K562 (cell line): ENCODE measurements at places on chromosomes 3 and 15.

- DNase-seq, result peak; percentile 45
Observed at GRCh38 chr3:52682016-52682415, 3.7 kb downstream of the PBRM1 start.

DNA sequence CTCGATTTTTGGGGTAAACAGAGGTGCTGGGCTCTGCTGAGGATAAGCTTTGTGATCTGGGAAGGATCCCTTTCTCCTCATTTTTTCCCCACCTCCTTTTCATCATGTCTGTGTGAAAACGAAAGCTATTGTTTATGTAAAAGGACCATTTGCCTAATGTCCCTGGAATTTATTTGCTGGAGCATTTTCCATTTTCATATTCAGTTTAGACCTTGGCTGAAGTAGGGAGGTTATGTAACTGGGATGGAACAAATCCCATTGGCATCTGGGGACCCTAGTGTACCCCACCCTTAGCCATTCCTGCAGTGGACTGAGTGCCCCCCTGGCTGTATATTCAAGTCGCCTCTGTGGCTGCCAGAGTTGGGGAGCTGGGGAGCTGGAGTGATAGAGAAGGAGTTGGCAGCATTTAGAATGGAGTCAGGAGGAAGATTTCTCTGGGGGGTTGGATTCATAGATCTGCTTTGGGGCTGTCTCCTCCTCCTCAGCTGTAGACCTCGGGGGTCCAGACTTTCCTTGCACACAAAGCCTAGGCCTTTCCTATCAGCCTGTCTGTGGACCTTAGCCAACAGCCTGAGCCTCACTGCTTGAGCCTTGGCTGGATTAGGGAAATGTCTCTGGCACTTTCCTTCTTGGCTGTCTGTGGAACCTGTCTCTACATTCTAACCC, 270.4 kb upstream of the CTDSPL start:
- DNase-seq, result no peak

GRCh38 chr3:190089711-190090110, 31.0 kb downstream of the P3H2 start:
- no peak for DNase-seq

DNA sequence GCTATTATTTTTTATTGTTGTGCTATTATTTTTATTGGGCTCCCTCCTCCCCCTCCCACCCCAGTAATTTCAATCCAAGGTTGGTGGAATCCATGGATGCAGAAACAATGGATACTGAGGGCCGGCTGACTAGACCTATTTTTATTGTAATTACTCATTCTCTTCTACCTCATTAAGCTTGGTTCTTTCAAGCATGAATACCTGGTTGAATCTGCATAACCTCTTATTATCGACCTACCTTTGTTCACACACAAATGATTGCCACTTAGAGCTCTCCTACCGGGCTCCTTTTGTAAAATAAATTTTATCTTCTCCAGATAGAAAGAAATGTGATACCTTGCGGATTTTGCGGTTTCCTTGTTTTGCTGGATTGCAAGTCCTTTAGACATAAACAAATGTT, 31.6 kb downstream of the BTD start:
- no peak for DNase-seq
